KBM-7 (cell line): ENCODE measurements at places on chromosomes 4 and X.

GRCh38 chr4:174742561-174742960 lies 86.5 kb downstream of the GLRA3 start:
- no peak for DNase-seq

DNA sequence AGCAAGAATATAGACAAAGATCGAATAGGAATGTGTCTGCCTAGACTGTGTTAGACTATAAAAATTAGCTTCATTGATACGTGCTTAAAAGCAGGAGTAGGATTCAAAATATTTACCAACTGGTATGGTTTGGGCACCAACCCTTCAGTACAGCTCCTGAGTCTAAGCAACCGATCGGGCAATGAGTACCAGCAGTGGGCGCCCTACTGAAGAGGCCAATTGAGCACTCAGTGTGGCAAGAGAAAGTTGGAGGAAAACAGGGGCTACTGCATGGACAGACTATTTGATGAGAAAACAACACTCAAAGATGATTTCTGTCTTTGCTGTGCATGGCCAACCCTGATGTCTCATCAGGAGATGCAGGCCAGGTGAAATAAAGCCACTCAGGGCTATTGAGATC lies 176.0 kb upstream of the NWD2 start:
- no peak for DNase-seq

- DNase-seq: peak; percentile 53
Measured at GRCh38 chrX:39242187-39242586, 440.9 kb downstream of the MID1IP1 start.

DNA sequence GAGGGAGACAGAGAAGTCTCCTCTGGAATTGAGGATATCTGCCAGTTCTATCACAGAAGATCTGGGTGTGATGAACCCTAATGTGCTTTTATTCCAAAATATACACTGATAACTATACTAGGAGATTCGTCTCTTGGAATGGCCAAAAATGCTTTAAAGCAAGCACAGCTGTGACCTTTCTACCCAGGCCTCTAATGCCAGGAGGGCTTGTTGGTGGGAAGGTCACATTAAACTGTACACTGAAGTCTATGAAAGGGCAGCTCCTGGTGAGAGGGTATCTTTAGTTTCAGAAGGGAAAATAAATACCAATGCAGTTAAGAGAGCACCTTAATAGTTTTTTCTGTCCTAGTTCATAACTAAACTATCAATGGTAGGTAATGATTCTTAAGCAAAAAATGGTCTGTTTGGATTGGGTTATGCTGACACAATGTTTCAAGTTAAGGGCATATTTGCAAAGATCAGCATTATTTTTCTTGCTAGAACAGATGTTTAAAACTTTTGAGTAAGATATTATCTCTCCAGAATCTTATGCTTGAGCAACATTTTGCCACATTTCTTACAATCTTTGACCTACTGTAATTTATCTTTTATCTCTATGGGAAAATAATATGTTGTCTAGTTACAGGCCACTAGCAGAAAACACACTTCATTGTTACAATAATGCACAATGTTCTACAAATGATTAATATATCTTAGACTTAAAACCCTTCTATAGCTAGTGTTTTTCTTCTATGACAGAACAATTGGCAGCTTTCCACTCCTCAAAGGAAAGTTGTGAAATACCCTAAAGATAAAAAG lies 59.6 kb downstream of the SEC24D start:
- DNase-seq: no peak

DNA sequence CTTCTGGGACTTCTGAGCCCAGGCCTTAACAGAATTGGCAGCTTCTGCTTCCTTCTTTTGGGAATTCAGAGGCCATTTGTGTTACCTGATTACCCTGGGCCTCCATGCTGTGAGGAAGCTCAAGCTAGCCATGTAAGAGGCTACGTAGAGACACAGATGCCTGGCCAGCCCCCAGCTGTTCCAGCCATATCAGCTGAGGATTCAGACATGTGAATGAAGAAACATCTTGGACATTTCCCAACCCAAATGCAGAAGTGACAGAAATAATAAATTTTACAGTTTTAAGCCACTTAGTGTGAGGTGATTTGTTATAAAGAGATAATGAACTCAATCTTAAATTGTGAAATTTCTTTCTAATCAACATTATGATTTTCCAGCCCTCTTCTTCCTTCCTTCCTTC lies 18.7 kb upstream of the ZNF827 start:
- DNase-seq: no peak

- DNase-seq: no peak
Measured at GRCh38 chr4:8653326-8654000, 60.9 kb downstream of the CPZ start.

DNA sequence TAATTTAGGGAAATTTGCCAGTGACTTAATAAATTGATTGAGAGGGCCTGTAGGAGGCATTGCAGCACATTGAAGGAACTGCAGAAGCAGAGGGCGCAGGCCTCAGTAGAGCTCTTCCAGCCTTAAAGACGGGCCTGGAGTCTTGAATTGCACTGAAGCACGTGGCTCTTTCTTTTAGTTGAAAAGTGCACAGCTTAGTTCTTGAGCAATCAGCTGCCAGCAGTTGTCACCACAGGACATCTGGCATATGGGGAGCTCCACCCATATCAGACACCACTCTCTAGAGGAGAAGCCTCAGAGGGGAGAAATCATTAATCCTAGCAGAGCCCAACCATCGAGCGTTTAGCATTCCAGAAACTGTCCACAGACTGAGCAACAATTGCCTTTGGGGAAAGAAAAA lies 16.0 kb upstream of the FGF16 start:
- peak; percentile 13 for DNase-seq

- DNase-seq: no peak
Measured at GRCh38 chr4:150130933-150131332, 52.7 kb downstream of the DCLK2 start.

GRCh38 chr4:13322681-13323101 lies 161.4 kb downstream of the RAB28 start:
- peak; percentile 2 for DNase-seq

DNA sequence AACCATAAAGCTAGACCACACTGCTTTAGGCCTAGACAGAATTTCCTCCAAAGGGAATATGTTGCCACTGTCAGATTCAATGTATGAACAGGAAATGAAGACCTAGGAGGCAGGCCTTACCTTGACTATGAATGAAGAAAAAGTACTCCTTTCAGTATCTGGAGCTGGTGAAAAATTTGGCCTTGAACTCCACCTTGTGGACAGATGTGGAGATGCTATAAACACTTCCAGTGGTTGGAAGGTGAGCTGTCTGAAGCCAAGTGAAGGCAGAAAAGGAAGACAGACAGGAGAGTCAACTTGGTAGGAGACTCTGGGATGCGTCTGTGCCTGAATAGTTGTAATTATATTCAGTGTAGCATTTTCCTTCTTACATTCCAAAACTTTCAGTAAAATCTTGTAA lies 17.2 kb downstream of the SPIN3 start:
- peak; percentile 84 for DNase-seq

DNA sequence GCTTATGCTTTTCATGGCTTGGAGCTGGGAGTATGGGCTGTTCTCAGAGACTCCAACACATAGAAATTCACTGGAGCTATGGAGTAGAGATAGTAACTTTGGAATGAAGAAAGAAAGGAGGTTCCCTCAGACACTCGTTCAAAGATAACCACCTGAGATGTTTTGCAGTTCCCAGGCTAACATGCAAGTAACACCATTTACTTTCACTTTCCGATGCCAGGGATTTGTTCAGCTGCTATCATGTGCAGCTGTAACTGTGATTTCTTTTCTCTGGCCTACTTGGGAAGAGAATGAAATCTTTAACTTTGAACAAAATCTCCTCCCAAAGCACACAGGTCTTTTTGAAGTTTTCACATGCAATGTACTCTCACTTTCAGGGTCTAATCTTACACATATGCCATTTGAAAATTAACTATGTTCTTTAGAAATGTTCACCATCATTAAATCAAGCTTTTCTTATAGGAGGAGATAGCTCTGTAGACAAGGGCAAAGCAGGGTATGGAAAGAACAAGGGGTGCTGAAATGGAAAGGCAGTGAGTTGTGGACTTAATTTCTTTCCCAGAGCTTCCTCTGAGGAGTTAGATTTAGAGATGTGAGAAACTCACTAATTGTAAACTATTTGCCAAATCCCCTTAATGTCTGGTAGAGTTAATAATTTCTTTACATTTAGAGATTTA lies 514.3 kb downstream of the PDHA2 start:
- DNase-seq: no peak

- DNase-seq: no peak
Measured at GRCh38 chr4:766559-767283, 59.2 kb downstream of the CPLX1 start.

- DNase-seq: no peak
Measured at GRCh38 chr4:73948291-73948690, 33.5 kb downstream of the PF4 start.

GRCh38 chrX:85930099-85930498 lies 117.3 kb downstream of the CHM start:
- DNase-seq: no peak

DNA sequence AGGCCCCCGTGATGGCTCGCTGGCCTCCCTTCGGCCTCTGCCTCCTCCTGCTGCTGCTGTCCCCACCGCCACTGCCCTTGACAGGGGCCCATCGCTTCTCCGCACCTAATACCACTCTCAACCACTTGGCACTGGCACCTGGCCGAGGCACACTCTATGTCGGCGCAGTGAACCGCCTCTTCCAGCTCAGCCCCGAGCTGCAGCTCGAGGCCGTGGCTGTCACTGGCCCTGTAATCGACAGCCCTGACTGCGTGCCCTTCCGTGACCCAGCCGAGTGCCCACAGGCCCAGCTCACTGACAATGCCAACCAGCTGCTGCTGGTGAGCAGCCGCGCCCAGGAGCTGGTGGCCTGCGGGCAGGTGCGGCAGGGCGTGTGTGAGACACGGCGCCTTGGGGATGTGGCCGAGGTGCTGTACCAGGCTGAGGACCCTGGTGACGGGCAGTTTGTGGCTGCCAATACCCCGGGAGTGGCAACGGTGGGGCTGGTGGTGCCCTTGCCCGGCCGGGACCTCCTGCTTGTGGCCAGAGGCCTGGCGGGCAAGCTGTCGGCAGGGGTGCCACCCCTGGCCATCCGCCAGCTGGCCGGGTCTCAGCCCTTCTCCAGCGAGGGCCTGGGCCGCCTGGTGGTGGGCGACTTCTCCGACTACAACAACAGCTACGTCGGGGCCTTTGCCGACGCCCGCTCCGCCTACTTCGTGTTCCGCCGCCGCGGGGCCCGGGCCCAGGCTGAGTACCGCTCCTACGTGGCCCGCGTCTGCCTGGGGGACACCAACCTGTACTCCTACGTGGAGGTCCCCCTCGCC lies 3.0 kb downstream of the PLXNB3 start:
- no peak for DNase-seq

DNA sequence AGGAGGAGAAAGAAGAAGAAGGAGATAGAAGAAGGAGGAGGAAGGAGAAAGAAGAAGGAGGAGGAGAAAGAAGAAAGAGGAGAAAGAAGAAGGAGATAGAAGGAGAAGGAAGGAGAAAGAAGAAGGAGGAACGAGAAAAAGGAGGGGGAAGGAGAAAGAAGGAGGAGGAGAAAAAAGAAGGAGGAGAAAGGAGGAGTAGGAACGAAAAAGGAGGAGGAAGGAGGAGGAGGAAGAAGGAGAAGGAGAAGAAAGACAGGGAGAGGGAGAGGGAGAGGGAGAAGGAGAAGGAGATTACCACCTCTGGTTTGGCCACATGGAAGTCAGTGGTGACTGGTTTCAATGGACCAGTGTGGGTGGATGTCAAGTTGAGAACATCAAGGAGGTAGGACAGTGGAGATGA lies 50.0 kb upstream of the VEGFD start:
- no peak for DNase-seq

GRCh38 chr4:41572516-41572915 lies 34.6 kb downstream of the LIMCH1 start:
- DNase-seq: no peak

DNA sequence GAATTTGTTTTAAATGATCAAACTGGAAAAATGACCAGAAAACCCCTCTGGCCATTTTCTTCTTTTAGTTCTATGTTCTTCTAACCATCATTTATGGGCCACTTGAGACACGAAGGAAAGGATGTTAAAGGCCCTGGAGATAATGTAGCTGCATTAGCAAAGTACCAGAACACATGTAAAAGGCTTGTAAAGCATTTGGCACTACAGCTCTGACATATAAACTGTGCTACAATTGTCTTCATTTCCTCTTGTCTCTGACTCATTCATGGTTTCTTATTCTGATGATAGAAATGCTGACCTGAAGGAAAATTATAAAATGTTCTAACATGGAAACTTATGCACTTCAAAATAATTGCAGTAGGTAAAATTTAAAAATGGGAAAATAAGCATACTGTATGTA lies 388.7 kb downstream of the FAT4 start:
- no peak for DNase-seq

- no peak for DNase-seq
Measured at GRCh38 chr4:185369731-185370130, 26.0 kb downstream of the LRP2BP start.

DNA sequence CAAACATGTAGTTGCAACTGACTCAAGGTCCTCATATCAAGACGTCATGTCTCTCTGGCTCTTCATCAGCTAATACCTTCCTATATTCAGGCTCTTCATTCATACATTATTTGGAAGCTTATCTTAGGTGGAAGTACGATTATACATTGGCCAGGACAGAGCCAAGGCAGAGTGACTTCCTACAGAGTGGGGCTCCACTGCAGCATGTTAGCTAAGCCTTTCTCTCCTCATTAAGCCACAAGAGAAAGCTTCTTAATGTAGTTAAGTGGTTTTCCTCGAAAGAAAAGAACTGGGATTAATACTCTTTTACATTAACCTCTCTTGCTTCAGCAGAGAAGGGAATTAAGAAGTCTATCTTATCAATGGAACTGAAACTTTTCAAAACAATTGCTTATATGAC lies 15.0 kb downstream of the C4orf33 start:
- no peak for DNase-seq

DNA sequence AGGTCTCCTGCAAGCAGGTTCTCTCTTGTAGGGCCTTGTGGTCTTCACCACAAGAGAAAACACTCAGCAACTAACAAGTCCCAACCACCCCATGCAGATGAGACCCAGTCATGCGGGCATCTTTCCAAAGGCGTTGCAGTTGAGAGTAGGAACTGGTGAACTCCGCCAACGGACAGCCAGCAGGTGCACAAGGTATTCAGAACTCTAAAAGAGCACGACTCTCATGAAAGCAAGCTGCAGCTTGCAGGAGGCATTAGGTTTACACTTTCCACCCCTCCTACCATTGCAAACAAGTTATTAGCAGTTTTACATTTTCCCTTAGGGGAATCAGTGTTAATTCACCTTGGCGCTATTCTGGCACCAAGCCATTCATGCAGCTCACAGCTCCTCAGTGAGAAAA lies 173.4 kb upstream of the KIT start:
- DNase-seq: no peak

DNA sequence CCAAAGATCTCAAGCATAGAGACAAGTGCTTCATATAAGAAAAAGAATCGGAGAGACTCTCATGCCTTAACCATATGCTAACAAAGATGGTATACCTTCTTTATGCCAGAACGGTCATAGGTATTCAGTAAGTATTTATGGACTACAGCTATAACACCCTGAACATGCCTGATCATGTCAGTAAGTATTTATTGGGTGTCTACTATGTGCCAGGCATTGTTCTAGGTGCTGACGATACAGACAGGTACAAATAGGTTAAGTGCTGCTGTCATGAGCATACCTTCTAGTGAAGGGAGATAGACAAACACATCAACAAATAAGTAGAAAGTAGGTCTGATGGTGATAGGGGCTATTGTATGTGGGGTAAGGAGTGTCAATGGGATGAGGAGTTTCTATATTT lies 9.5 kb upstream of the MID1 start:
- DNase-seq: no peak
